ENCODE measurements at places on chromosomes 13 and 19. TPM values are rescaled to one million over a fixed set of nuclear protein-coding genes. Genes with fewer than 3 reads are reported as not detected.

FGF21 gene
- total RNA-seq = not detected

- no peaks in the 10 kb centered on the region for H3K36me3 ChIP-seq
- H3K27ac ChIP-seq = no peak overlapping the region
- no peaks in the 10 kb centered on the region for H3K4me1 ChIP-seq
- DNase-seq = no peak
These were observed 54.2 kb downstream of the KDM4B start for GRCh38 chr19:5023128-5023571.

PODNL1 gene
- total RNA-seq = not detected

DNA sequence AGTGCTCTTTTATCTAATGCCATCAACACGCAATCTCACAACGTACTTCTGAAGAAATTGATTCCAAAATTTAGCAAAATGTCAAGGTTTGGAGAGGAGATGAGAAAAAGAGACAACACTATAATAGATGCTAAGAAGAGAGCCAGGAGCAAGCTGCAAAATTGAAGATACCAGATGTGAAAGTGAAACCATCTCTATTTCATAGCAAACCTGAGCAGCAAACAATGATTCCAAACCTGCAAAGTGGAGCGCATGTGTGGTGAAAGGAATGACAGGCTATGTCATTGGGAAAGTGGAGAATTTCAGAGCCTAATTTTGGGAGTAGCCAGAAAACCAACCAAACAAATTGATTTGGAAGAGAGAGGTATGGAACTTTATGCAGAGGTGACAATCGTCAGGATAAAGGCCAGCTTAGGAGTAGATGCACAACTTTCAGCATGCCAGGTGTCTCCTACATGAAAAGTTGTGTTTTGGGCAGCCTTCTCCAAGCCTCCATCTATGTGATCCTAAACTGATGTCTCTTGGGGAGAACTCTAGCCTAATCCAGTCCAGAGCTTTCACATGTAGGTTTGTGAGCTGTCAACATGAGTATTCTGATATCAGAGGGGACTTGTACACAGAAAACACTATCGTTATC, 158.4 kb upstream of the FNDC3A start:
- no peaks in the 10 kb centered on the region for H3K4me1 ChIP-seq
- H3K27ac ChIP-seq = no peak overlapping the region
- no peaks in the 10 kb centered on the region for H3K36me3 ChIP-seq
- H3K27me3 ChIP-seq = peaks cover 2% of the 10 kb centered on the region
- no peak overlapping the region for H3K4me3 ChIP-seq

DNA sequence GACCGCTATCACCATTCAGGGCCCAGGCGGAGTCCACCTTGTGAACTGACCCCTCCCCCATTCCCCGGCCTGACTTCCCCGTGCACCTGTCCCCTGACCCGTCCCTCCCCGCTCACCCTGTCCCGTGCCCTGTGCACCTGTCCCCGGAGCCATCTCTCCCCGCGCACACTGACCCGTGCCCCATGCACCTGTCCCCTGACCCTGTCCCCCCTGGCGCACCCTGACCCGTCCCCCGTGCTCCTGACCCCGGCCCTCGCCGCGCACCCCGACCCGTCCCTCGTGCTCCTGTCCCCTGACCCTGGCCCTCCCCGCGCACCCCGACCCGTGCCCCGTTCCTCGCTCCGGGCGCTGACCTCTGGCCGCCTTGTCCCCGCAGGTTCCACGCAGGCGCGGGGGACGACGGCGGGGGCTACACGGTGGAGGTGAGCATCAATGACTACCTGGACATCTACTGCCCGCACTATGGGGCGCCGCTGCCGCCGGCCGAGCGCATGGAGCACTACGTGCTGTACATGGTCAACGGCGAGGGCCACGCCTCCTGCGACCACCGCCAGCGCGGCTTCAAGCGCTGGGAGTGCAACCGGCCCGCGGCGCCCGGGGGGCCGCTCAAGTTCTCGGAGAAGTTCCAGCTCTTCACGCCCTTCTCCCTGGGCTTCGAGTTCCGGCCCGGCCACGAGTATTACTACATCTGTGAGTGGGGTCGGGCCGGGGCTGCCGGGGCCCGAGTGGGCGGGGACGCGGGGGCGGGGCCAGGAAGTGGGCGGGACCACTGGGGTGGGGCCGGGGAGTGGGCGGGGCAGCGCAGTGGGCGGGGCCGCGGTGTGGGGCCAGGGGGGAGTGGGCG, 9.7 kb downstream of the EFNA2 start:
- no peak for DNase-seq
- peaks cover 4% of the 10 kb centered on the region for H3K4me1 ChIP-seq
- no peaks in the 10 kb centered on the region for H3K36me3 ChIP-seq

DYRK1B gene
- total RNA-seq = 26.8 TPM

- no peaks in the 10 kb centered on the region for H3K36me3 ChIP-seq
- H3K4me1 ChIP-seq = no peaks in the 10 kb centered on the region
- H3K4me3 ChIP-seq = no peak overlapping the region
- H3K27ac ChIP-seq = no peak overlapping the region
These were observed 33.0 kb upstream of the TSC22D1 start for GRCh38 chr13:44609137-44609536.

ZNF304 gene
- 5.3 TPM for total RNA-seq

GRCh38 chr13:28533441-28534166, 38.7 kb upstream of the FLT1 start:
- no peaks in the 10 kb centered on the region for H3K27me3 ChIP-seq
- H3K4me1 ChIP-seq = peaks cover 14% of the 10 kb centered on the region
- H3K4me3 ChIP-seq = no peak overlapping the region
- H3K36me3 ChIP-seq = no peaks in the 10 kb centered on the region

- no peaks in the 10 kb centered on the region for H3K36me3 ChIP-seq
These were observed at the start of gene ZNF536 for GRCh38 chr19:30371960-30372824. TSS of gene ZNF536 (plus strand) at chr19:30372384. CDS start at chr19:30443563, 71,179 bp downstream.

- peak; percentile 1 for DNase-seq
- no peaks in the 10 kb centered on the region for H3K27me3 ChIP-seq
- H3K4me1 ChIP-seq = no peaks in the 10 kb centered on the region
- H3K4me3 ChIP-seq = no peak overlapping the region
- H3K36me3 ChIP-seq = no peaks in the 10 kb centered on the region
- H3K27ac ChIP-seq = no peak overlapping the region
These were observed 136.0 kb upstream of the MIR17HG start for GRCh38 chr13:91211510-91211909.

DNA sequence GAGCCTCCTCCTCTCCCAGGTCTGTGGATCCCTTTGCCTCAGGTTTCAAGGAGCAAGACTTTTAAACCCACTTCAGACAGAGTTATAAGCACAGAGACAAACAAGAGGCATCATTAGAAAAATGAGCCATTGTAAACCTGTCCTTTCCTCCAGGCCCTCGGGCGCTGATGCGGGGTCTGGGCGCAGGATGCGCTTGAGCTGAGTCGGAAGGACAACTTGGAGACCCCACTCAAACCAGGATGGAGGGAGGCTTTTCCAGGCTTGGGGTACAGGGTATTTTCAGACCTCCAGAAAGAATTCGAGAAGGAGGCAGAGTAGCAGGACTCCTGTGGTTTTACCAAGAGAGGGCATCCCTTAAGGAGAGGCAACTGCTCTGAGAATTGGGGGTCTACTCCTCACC, 155.6 kb downstream of the NUFIP1 start:
- H3K4me3 ChIP-seq = no peak overlapping the region
- H3K36me3 ChIP-seq = no peaks in the 10 kb centered on the region
- H3K27ac ChIP-seq = no peak overlapping the region
- no peaks in the 10 kb centered on the region for H3K27me3 ChIP-seq
- peaks cover 17% of the 10 kb centered on the region for H3K4me1 ChIP-seq

DNA sequence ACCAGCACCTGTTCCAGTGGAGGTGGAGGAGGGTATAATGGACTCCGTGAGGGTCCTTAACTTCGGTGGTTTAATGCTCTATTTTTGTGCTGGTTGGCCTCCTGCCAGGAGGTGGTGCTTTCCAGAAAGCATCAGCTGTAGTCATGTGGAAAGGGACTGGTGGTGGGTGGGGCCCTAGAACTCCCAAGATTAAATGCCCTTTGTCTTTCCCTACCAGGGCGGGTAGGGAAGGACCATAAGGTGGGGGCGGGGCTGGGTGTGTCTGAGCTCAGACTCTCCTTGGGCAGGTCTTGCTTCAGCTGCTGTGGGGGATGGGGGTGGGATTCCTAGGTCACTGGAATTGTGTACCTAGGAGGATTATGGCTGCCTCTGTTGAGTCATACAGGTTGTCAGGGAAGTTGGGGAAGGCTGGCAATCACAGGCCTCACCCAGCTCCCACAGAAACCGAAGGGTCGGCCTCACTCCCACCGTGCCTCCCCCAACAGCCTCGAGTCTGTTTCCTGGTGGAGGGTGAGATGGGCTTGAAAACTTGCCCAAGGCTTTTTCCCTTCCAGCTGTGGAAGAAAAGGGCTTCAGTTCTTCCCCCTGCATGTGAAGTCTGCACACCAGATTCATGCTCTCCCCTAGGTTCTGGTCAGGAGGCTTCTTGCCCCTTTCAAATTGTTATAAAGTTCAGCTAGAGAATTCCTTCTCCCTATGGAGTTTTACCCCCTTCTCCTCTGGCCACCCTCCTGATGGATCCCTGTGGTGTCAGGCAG, 60.3 kb upstream of the CLDN10 start:
- H3K27ac ChIP-seq = no peak overlapping the region
- no peak for DNase-seq
- no peak overlapping the region for H3K4me3 ChIP-seq
- no peaks in the 10 kb centered on the region for H3K27me3 ChIP-seq
- H3K4me1 ChIP-seq = no peaks in the 10 kb centered on the region

- no peaks in the 10 kb centered on the region for H3K4me1 ChIP-seq
- H3K36me3 ChIP-seq = no peaks in the 10 kb centered on the region
- no peak overlapping the region for H3K4me3 ChIP-seq
- H3K27me3 ChIP-seq = no peaks in the 10 kb centered on the region
- H3K27ac ChIP-seq = no peak overlapping the region
- no peak for DNase-seq
These were observed 273.6 kb downstream of the DCT start for GRCh38 chr13:94205896-94206295.

DNA sequence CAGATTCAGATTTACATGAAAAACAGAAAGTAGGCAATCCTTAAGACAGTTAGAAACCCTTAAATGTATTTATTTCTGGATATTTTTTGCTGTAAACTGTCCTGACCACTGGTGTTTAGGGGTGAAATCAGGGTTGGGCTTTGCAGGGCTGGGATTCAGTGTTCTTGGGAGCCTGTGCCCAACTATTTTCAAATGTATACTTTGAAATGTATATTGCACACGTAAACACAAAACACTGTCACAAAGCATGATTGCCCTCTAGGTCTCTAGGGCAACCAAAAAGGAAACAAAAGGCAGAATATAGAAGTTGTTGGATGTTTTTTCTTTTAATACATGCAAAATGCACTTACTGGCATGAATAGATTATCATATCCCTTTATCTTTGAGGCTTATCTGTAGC, 1185.4 kb downstream of the DIAPH3 start:
- no peaks in the 10 kb centered on the region for H3K27me3 ChIP-seq
- no peak overlapping the region for H3K4me3 ChIP-seq
- H3K4me1 ChIP-seq = no peaks in the 10 kb centered on the region
- H3K27ac ChIP-seq = no peak overlapping the region
- no peaks in the 10 kb centered on the region for H3K36me3 ChIP-seq

- H3K4me1 ChIP-seq = no peaks in the 10 kb centered on the region
- no peak overlapping the region for H3K27ac ChIP-seq
- H3K4me3 ChIP-seq = no peak overlapping the region
- H3K27me3 ChIP-seq = no peaks in the 10 kb centered on the region
These were observed 7.8 kb downstream of the C19orf38 start for GRCh38 chr19:10855879-10856522.

- H3K27me3 ChIP-seq = peaks cover 30% of the 10 kb centered on the region
- no peaks in the 10 kb centered on the region for H3K4me1 ChIP-seq
- no peak overlapping the region for H3K27ac ChIP-seq
- H3K36me3 ChIP-seq = no peaks in the 10 kb centered on the region
- no peak for DNase-seq
These were observed 6.4 kb downstream of the COMP start for GRCh38 chr19:18784786-18785120.

GRCh38 chr19:46144756-46145155, 3.3 kb upstream of the IGFL2 start:
- DNase-seq = peak; percentile 14
- peaks cover 15% of the 10 kb centered on the region for H3K27me3 ChIP-seq
- H3K27ac ChIP-seq = no peak overlapping the region
- no peaks in the 10 kb centered on the region for H3K4me1 ChIP-seq
- no peaks in the 10 kb centered on the region for H3K36me3 ChIP-seq

DNA sequence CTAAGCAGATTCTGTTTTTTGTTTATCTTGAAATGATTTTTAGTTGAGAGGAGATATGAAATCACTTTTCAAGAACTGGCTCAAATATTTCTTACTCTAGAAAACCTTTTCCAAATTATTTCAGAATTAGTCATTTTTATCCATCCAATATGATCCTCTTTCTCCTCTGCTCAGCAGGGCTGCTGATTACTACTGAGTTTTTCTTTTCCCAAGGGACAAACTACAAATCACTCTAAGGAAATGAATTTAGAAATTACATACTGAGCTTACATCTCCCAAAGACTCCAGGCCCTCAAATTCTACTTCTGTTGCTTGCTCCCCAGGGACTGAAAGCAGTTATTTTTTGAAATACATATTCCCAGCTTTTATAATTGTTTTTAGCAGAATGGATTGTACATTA, 87.4 kb upstream of the UFM1 start:
- H3K27me3 ChIP-seq = no peaks in the 10 kb centered on the region
- no peak overlapping the region for H3K27ac ChIP-seq
- no peak overlapping the region for H3K4me3 ChIP-seq
- no peaks in the 10 kb centered on the region for H3K4me1 ChIP-seq

BTBD2 gene
- 78.2 TPM for total RNA-seq

DNA sequence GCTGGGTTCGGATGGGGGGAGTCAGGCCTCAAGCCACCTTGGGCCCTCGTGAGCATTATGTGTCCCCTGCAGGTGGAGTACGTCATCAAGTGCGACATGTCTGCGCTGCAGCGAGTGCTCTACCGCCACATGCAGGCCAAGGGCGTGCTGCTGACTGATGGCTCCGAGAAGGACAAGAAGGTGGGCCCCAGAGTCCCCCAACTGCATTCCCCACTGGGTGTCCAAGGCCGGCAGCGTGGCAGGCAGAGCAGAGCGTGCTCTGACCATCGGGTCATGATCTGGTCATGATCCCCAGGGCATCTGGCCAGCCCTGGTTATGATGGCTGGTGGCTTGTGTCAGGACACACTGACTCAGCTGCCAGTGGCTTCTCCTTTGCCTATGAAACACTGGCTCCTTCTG, 63.4 kb downstream of the SMARCA4 start:
- no peak for DNase-seq
- no peaks in the 10 kb centered on the region for H3K27me3 ChIP-seq
- no peak overlapping the region for H3K4me3 ChIP-seq
- no peaks in the 10 kb centered on the region for H3K4me1 ChIP-seq

DNA sequence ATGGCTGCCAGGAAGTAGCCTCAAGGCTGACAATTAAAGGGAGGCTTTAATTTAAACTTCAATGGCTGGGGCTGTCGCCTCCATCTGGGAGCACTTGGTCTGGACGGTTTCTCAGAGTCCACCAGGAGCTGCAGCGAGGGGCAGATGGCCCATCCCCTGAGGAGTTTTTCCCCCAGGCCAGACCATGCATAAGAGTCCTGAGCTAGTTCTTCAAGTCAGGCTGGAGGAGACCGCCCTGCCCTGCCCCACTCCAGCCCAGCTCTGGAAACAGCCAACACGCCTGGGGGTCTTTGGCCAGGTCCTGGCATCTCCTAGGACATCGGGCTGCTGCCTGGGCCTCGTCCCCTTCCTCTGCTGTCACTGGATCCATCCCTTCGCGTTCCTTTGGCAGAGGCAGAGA, 5.3 kb upstream of the ACTN4 start:
- no peak for DNase-seq
- H3K36me3 ChIP-seq = no peaks in the 10 kb centered on the region
- H3K27me3 ChIP-seq = no peaks in the 10 kb centered on the region
- no peak overlapping the region for H3K4me3 ChIP-seq
- no peak overlapping the region for H3K27ac ChIP-seq
- peaks cover 5% of the 10 kb centered on the region for H3K4me1 ChIP-seq

Data from endothelial cell of umbilical vein (primary cell).